Heart left ventricle (tissue), 16 donors: ENCODE measurements at places on chromosomes 11 and 22. TPM values are rescaled to one million over a fixed set of nuclear protein-coding genes. Genes with fewer than 3 reads are reported as not detected.

Gene ADAMTS15
- 36.5 TPM for total RNA-seq

Gene OR4D5
- not detected for total RNA-seq

Gene UFD1
- 47.8 TPM for total RNA-seq

Gene PIWIL4
- 2.4 TPM for total RNA-seq

Gene KIAA0930
- total RNA-seq, result 37.3 TPM

Gene SSRP1
- 34.9 TPM for total RNA-seq

Gene ACTN3
- not detected for total RNA-seq

Gene INPP5J
- total RNA-seq, result 22.1 TPM

Gene LRRN4CL
- 6.5 TPM for total RNA-seq

Gene TSSC4
- 29.4 TPM for total RNA-seq

Gene GLYAT
- not detected for total RNA-seq

Gene RAC2
- 1.4 TPM for total RNA-seq

Gene SEZ6L
- total RNA-seq, result 1.2 TPM

Gene NUDT22
- 70.3 TPM for total RNA-seq

Gene ASPHD2
- total RNA-seq, result 0.07 TPM

Gene SLC22A6
- total RNA-seq, result not detected
